ENCODE measurements at places on chromosomes 5 and 9.

DNA sequence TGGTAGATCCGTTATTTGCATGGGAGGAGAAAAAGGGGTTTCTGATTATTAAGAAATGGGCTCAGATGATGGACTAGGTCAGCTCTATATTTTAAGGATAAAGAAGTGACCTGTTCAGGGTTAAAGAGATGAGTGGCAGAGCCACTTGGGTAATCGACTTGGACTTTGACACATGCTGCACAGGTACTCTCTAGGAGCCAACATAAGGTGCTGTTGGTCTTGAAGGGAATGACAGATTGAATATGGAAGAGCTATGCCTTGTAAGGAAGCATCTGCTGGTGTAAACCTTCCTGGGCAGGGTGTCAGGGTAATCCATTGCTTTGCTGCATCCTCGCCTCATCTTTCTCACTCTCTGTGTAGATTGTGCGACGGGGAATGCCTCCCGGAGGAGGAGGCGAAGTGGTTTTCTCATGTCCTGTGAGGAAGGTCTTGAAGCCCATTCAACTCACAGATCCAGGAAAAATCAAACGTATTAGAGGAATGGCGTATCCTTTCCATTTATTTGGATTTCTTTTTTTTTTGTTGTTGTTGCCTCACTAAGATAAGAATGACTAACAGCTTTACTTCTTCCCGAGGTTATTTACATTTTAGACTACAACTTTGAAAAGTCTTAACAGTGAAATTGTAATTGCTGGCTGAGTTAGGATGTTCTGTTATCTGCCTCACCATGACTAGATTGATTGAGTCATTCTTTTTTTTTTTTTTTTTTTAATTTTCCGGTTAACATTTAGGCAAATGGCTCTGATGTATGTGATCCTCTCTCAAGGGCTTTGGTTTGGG is 41.2 kb downstream of the RCL1 start:
- no peaks in the 10 kb centered on the region for H3K27me3 ChIP-seq
- H3K4me3 ChIP-seq = peak overlapping the region; percentile 19
- peaks cover 51% of the 10 kb centered on the region for H3K36me3 ChIP-seq

- no peaks in the 10 kb centered on the region for H3K27me3 ChIP-seq
- no peak overlapping the region for H3K27ac ChIP-seq
- H3K4me3 ChIP-seq = no peak overlapping the region
- no peaks in the 10 kb centered on the region for H3K36me3 ChIP-seq
- DNase-seq = no peak
- H3K4me1 ChIP-seq = no peaks in the 10 kb centered on the region
These were observed 269.7 kb downstream of the ISL1 start for GRCh38 chr5:51652980-51653379.

- H3K36me3 ChIP-seq = peaks cover 4% of the 10 kb centered on the region
- no peak for DNase-seq
- peaks cover 52% of the 10 kb centered on the region for H3K27me3 ChIP-seq
- peaks cover 7% of the 10 kb centered on the region for H3K4me1 ChIP-seq
- no peak overlapping the region for H3K27ac ChIP-seq
These were observed 5.9 kb downstream of the CDKN2A start for GRCh38 chr9:21988056-21988990.

DNA sequence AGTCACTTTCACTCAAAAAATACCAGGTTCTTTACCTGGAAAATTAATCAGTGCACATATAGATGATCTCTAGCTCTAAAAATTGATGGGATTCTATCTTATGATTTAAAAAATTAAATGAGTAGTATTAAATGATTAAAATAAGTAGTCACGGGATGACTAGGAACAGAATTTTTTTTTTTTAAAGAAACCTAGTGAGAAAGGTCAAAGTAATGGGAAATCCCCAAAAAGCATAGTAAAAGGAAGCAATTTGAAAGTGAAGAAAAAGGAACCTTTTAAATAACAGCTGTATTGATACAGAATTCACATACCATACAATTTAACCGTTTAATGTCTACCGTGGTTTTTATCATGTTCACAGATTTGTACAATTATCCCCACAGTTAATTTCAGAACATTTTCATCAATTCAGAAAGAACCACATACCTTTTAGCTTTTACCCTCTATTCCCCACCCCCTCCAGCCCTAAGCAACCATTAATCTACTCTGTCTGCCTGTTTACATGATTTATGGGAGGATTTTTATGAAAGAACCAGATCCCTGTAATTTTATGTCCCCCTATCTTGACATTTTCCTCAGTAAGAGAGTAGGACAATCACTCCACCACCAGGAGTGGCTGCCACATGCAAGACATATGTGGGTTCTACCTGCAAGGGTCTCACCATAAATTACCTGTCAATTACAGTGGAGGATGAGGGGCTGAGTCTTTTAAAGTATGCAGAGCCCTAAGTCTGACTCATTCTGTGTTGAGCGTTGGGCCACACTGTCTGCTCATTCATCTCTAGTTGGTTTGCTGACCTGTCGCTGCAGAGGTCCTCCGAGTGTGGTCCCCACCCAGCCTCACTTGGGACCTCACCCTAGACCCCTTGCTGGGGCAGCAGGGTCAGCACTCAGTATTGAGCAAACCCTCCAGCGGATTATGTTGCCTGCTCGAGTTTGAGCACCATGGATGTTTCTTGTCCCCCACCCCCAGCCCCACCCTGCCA is 16.0 kb downstream of the ANKRD33B start:
- H3K27me3 ChIP-seq = peaks cover 5% of the 10 kb centered on the region
- H3K4me3 ChIP-seq = peak overlapping the region; percentile 59
- peak overlapping the region; percentile 73 for H3K27ac ChIP-seq
- peaks cover 76% of the 10 kb centered on the region for H3K4me1 ChIP-seq
- H3K36me3 ChIP-seq = peaks cover 8% of the 10 kb centered on the region

DNA sequence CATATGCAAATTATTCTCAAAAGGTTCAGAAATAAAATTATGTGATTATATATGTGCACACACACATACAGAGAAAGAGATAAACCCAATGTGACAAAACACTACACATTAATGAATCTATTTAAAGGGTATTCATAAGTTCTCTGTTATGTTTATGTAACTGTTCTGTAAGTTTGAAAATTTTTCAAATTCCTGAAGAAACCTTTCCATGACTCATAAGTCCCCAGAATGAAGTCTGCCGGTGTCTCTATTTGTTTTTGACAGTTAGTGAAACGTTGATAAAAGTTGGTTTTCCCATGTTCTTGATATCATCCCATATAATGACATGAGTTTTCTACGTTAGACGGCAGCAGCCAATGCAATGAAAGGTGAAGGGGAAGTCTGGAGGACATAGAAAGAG is 199.5 kb upstream of the PUM3 start:
- no peaks in the 10 kb centered on the region for H3K4me1 ChIP-seq
- no peak overlapping the region for H3K27ac ChIP-seq
- no peak for DNase-seq
- no peak overlapping the region for H3K4me3 ChIP-seq
- H3K27me3 ChIP-seq = peaks cover 6% of the 10 kb centered on the region
- no peaks in the 10 kb centered on the region for H3K36me3 ChIP-seq

- H3K27ac ChIP-seq = no peak overlapping the region
- no peak overlapping the region for H3K4me3 ChIP-seq
- no peaks in the 10 kb centered on the region for H3K4me1 ChIP-seq
- DNase-seq = no peak
- H3K36me3 ChIP-seq = no peaks in the 10 kb centered on the region
These were observed 854.3 kb upstream of the DMAC1 start for GRCh38 chr9:8653855-8654254.

DNA sequence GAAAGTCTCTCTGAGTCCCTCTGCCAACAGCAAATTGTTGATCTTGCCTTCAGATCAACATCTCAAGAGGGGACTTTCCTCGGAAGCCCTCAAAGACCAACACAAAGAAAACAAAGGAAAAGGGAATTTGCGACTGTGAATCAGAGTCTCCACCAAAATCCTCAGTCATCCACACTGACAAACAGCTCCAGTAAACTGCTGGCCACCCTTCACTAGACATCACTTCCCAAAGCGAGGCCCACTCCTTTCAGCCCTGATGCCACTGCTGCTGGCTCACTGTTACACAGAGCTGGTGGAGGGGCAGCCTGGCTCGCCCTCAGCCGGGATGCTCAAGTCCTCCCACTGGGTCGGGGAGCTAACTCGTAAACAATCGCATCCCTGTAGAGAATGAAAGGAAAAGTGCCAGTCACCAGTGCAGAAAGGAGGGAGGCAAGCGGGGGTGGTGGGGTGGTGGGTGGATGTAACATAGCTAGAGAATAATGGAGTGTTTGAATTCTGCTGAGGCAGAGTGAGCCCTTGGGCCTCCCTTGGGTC is 1.3 kb downstream of the FGF1 start:
- H3K27me3 ChIP-seq = no peaks in the 10 kb centered on the region
- H3K27ac ChIP-seq = no peak overlapping the region
- no peak for DNase-seq

- H3K36me3 ChIP-seq = no peaks in the 10 kb centered on the region
- no peak for DNase-seq
- H3K4me1 ChIP-seq = no peaks in the 10 kb centered on the region
These were observed 543.7 kb upstream of the SGCD start for GRCh38 chr5:155783246-155783645.

DNA sequence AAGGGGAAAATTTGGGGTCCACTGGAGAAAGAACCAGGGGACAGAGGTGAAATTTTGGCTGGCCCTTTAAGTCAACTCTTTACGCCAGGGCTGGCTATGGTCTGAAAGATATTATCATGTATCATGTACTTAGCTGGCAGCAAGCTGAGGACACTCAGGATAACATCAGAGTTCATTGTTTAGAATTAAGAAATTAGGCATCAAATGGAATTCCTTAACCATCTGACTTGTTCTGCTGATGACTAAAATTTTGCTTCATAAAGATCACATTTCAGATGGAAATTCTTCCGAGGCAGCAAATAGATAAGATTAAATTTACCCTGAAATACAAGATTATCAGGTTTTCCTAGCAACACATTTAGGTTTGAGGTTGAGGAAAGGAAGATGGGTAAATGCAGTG is 269.4 kb upstream of the KLF9 start:
- DNase-seq = no peak
- no peaks in the 10 kb centered on the region for H3K36me3 ChIP-seq
- no peak overlapping the region for H3K4me3 ChIP-seq
- H3K27ac ChIP-seq = no peak overlapping the region
- peaks cover 6% of the 10 kb centered on the region for H3K27me3 ChIP-seq
- H3K4me1 ChIP-seq = no peaks in the 10 kb centered on the region

GRCh38 chr9:114681594-114682332 is at the start of gene TEX48:
TEX48 (minus strand) TSS chr9:114682192; CDS start chr9:114671723, 10,469 bp downstream.
- DNase-seq = peak; percentile 84
- H3K27me3 ChIP-seq = peaks cover 7% of the 10 kb centered on the region
- peaks cover 11% of the 10 kb centered on the region for H3K36me3 ChIP-seq

GRCh38 chr5:96649681-96650540 is 12.3 kb upstream of the CAST start:
- H3K27me3 ChIP-seq = peaks cover 13% of the 10 kb centered on the region
- H3K4me1 ChIP-seq = peaks cover 9% of the 10 kb centered on the region
- no peak for DNase-seq

DNA sequence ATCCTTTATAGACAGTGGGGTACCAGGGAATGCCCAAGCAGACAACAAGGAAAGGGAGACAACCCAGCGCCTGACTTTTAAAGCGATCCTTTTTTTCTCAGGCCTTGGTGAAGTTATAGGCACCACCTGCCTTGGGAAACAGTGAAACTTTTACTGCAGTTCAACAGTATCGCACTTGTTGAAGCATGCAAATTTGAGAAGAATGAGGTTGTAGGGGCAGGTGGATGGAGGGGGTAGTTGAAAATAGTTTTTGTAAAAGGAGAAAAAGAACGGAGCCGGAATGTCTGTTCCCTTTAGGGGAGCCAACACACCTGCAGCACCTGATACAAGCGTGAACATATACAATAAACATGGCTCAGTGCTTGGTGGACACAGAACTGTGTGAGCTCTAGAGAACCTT is 190.2 kb upstream of the NR3C1 start:
- no peak overlapping the region for H3K4me3 ChIP-seq
- DNase-seq = no peak
- H3K27me3 ChIP-seq = no peaks in the 10 kb centered on the region
- no peak overlapping the region for H3K27ac ChIP-seq
- peaks cover 26% of the 10 kb centered on the region for H3K4me1 ChIP-seq
- H3K36me3 ChIP-seq = peaks cover 2% of the 10 kb centered on the region

DNA sequence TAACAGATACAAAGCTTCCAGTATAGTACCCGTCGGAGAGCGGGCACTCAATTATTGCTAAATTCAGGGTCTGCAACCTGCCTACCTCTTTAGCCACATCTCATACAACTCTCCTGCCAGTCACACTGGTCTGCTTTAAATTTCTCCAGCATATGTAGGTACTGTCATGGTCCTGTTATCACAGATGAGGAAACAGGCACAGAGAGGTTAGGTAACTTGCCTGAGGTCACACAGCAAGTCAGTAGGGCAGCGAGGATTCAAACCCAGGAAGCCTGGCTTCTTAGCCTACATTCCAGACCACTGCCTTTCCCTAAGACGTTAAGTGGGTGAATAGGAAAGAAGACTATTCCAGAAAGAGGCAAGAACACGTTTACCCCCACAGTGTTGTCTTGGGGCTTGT is 186.0 kb upstream of the NFIB start:
- DNase-seq = no peak
- H3K27ac ChIP-seq = no peak overlapping the region
- no peaks in the 10 kb centered on the region for H3K4me1 ChIP-seq
- no peak overlapping the region for H3K4me3 ChIP-seq
- no peaks in the 10 kb centered on the region for H3K36me3 ChIP-seq

- H3K4me3 ChIP-seq = no peak overlapping the region
- H3K36me3 ChIP-seq = peaks cover 16% of the 10 kb centered on the region
- H3K27me3 ChIP-seq = no peaks in the 10 kb centered on the region
- peaks cover 3% of the 10 kb centered on the region for H3K4me1 ChIP-seq
These were observed 7.0 kb downstream of the TRMT10B start for GRCh38 chr9:37760416-37761161.

DNA sequence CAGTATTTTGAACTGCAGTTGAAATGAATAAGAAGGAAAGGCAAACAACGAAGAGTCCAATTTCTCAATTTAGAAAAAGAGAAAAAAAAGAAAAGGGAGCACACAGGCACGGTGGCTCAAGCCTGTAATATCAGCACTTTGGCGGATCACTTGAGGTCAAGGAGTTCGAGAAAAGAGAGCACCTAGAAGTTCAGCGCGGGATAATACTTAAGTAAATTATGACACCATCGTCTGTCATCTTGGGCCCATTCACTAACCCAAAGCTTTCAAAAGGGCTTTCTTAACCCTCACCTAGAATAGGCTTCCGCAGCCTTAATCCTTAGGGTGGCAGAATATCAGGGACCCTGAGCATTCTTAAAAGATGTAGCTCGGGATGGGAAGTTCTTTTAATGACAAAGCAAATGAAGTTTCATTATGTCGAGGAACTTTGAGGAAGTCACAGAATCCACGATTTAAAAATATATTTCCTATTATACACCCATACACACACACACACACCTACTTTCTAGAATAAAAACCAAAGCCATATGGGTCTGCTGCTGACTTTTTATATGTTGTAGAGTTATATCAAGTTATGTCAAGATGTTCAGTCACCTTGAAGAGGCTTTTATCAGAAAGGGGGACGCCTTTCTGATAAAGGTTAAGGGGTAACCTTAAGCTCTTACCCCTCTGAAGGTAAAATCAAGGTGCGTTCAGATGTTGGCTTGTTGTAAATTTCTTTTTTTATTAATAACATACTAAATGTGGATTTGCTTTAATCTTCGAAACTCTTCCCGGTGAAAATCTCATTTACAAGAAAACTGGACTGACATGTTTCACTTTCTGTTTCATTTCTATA is 602 bp upstream of the CD274 start:
- H3K36me3 ChIP-seq = peaks cover 13% of the 10 kb centered on the region
- H3K4me1 ChIP-seq = peaks cover 87% of the 10 kb centered on the region
- H3K4me3 ChIP-seq = peak overlapping the region; percentile 95
- no peaks in the 10 kb centered on the region for H3K27me3 ChIP-seq
- H3K27ac ChIP-seq = peak overlapping the region; percentile 92

GRCh38 chr5:116771466-116772151 is 197.0 kb upstream of the SEMA6A start:
- no peaks in the 10 kb centered on the region for H3K27me3 ChIP-seq
- H3K4me3 ChIP-seq = no peak overlapping the region
- no peaks in the 10 kb centered on the region for H3K4me1 ChIP-seq

All from activated naive CD8-positive, alpha-beta T cell treated with anti-CD3 and anti-CD28 coated beads, Interleukin-2, amount 50 U/mL, for 24 hours (primary cell).